ENCODE measurements at places on chromosomes 2 and 18.
A peak's percentile ranks its signal among the peaks of the same experiment; 100 is the strongest.

GRCh38 chr2:109285244-109285651, 156.2 kb downstream of the SH3RF3 start:
- H3K36me3 ChIP-seq, result no peaks in the 10 kb centered on the region
- no peak overlapping the region for H3K27ac ChIP-seq
- no peak overlapping the region for H3K4me3 ChIP-seq
- no peak for DNase-seq
- H3K4me1 ChIP-seq, result no peaks in the 10 kb centered on the region

DNA sequence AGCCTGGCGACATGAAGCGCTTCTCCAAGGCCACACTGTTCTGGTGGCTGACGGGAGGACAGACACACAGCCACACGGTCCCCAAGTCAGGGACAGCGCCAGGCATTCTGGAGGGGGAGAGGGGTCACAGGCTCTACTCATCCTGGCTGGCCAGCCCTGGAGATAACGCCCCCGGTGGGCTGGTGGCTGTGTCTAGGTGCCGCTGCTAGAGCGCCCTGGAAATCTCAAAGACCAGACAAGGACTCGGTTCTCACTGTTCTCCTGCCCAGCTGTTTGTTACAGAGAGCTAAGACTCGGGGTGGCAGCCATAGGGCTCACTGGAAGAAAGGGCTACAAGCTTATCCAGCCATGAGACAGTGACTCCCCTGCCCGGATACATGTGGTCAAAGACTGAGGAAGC, 72.0 kb downstream of the KCNF1 start:
- H3K4me1 ChIP-seq, result no peaks in the 10 kb centered on the region
- H3K36me3 ChIP-seq, result no peaks in the 10 kb centered on the region
- DNase-seq, result no peak
- no peaks in the 10 kb centered on the region for H3K27me3 ChIP-seq

DNA sequence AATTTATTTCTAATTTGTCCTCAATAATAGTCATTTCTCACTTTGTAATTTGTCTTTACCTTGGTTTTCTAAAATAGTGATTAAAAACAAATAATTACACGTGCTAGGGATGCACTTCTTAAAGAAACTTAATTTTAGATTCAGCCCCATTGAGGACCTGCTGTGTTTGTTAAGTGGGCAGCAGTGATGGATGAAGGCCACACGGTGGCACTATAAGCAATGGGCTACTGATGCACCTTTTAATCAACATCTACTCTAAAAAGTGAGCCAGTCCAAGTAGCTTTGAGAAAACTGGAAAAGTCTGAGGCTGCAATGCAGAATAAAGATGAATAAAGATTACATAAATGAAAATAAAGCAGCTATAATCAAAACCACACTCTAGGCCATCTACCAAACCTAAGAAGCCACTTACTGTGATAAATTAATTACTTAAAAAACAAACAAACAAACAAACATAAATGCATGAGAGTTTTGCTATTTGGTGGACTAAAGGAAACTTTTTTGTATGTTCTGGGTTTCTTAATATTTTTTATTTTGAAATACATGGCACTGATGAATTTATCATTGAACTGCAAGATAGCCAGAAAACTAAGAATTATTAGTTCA, 89.3 kb downstream of the PDE11A start:
- no peak overlapping the region for H3K4me3 ChIP-seq
- H3K27ac ChIP-seq, result no peak overlapping the region
- H3K27me3 ChIP-seq, result peaks cover 3% of the 10 kb centered on the region
- DNase-seq, result peak; percentile 43
- no peaks in the 10 kb centered on the region for H3K36me3 ChIP-seq
- H3K4me1 ChIP-seq, result no peaks in the 10 kb centered on the region

GRCh38 chr2:170411660-170412059, 233.7 kb downstream of the MYO3B start:
- no peak for DNase-seq
- peaks cover 5% of the 10 kb centered on the region for H3K4me1 ChIP-seq
- no peaks in the 10 kb centered on the region for H3K36me3 ChIP-seq
- no peak overlapping the region for H3K27ac ChIP-seq
- peaks cover 9% of the 10 kb centered on the region for H3K27me3 ChIP-seq

DNA sequence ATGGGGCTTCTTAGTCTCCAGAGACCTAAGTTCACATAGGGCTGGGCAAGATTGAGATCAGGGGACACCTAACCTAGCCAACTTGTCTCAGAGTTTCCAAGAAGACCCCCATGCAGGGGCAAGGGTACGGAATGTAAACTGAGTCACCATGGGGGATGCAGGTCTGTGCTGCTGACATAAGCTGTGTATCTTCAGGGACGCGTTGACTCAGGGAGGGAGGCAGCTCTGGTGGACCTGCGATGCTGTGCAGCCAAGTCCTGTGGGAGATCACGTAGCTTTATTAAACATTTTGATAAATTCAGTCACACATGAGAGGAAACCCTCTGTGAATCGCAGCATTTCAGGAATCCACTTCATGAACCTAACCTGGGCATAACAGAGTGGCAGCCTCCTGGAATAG, 216.0 kb downstream of the ANKRD30B start:
- no peaks in the 10 kb centered on the region for H3K36me3 ChIP-seq
- no peak for DNase-seq
- H3K27ac ChIP-seq, result no peak overlapping the region
- H3K4me1 ChIP-seq, result no peaks in the 10 kb centered on the region
- peaks cover 2% of the 10 kb centered on the region for H3K27me3 ChIP-seq
- no peak overlapping the region for H3K4me3 ChIP-seq

DNA sequence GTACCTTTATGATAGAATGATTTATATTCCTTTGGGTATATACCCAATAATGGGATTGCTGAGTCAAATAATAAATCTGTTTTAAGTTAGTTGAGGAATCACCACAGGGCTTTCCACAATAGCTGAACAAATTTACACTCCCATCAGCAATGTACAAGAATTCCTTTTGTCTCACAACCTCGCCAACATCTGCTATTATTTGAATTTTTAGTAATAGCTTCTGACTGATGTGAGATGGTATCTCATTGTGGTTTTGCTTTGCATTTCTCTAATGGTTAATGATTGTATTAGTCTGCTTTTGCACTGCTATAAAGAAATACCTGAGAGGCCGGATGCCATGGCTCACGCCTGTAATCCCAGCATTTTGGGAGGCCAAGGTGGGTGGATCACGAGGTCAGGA, 1387.6 kb upstream of the ACVR2A start:
- H3K4me1 ChIP-seq, result no peaks in the 10 kb centered on the region
- H3K4me3 ChIP-seq, result no peak overlapping the region

DNA sequence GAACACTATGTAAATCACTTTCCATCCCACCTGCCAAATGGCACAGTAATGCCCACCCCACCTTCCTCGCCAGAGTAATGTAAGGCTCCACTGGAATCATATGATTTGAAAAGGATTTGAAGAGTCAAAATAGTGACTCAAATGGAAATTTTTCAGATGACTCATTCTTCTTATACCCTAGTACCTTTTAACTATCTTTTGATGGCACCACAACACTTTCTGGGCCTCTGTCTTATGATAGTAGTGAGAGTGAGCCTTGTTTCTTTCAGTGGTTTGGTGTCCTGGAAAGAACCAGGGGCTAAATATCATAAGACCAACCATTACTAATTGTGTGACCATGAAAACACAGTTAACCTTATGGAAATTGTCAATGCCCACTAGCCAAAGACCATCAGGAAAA, 235.4 kb upstream of the SLC14A2 start:
- H3K4me3 ChIP-seq, result no peak overlapping the region
- DNase-seq, result peak; percentile 6
- H3K4me1 ChIP-seq, result peaks cover 3% of the 10 kb centered on the region

GRCh38 chr2:18993756-18994338, 364.6 kb downstream of the OSR1 start:
- DNase-seq, result no peak
- no peaks in the 10 kb centered on the region for H3K36me3 ChIP-seq
- no peaks in the 10 kb centered on the region for H3K27me3 ChIP-seq
- H3K4me3 ChIP-seq, result no peak overlapping the region

DNA sequence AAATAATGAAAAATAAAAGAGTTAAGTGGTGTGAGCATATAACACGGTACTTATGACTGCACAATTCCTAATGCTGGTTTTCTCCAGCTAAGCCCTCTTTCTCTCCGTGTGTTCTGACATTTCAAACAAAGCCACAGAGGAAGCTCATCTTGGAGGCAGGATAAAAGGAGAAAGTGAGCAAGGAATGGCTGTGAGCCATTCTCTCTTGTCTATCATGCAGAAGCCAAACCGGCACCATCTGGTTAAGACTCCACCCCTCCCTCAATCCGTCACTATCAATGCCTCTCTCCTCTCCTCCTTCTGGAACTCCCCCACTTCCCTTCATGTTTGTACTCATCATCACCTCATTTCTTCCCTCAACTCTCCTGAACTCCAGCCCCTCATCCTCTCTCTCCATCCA, 210.4 kb downstream of the TMEM163 start:
- DNase-seq, result no peak
- peaks cover 2% of the 10 kb centered on the region for H3K27me3 ChIP-seq
- no peak overlapping the region for H3K4me3 ChIP-seq

DNA sequence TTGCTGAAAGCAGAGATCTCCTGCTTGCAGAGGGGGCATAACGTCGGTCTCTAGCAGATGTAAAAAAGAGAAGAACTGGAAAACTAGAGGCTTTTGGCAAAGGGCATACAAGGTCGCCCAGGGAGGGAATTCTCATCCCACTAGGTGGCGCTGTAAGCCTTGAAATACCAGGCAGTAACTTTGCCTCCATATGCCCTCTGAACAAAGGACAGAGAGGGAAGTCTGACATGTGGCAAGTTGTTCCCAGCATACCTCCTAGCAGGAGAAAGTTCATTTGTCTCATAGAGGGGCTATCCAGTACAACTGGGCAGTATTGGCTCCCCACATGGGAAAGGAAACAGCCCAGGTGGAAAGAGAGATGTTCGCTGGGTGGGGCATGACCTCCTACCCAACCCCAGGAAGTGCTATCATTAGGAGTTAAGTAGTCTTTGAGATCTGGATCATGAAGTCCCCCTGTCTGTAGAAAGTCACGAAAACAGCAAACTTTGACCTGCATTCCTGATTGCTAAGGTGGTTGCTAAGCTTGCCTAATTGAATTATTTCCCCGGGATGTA, 39.9 kb downstream of the STK17B start:
- peak overlapping the region; percentile 65 for H3K27ac ChIP-seq
- H3K4me3 ChIP-seq, result no peak overlapping the region
- no peaks in the 10 kb centered on the region for H3K27me3 ChIP-seq
- DNase-seq, result peak; percentile 83
- H3K36me3 ChIP-seq, result peaks cover 69% of the 10 kb centered on the region

- peaks cover 14% of the 10 kb centered on the region for H3K36me3 ChIP-seq
- peak; percentile 68 for DNase-seq
- H3K4me1 ChIP-seq, result peaks cover 30% of the 10 kb centered on the region
- H3K27me3 ChIP-seq, result no peaks in the 10 kb centered on the region
- peak overlapping the region; percentile 96 for H3K27ac ChIP-seq
- H3K4me3 ChIP-seq, result peak overlapping the region; percentile 45
Measured at GRCh38 chr2:121722479-121722878, 14.2 kb downstream of the NIFK start.

GRCh38 chr2:234917211-234917975, 34.4 kb upstream of the SH3BP4 start:
- no peaks in the 10 kb centered on the region for H3K4me1 ChIP-seq
- no peaks in the 10 kb centered on the region for H3K36me3 ChIP-seq
- no peak overlapping the region for H3K27ac ChIP-seq

DNA sequence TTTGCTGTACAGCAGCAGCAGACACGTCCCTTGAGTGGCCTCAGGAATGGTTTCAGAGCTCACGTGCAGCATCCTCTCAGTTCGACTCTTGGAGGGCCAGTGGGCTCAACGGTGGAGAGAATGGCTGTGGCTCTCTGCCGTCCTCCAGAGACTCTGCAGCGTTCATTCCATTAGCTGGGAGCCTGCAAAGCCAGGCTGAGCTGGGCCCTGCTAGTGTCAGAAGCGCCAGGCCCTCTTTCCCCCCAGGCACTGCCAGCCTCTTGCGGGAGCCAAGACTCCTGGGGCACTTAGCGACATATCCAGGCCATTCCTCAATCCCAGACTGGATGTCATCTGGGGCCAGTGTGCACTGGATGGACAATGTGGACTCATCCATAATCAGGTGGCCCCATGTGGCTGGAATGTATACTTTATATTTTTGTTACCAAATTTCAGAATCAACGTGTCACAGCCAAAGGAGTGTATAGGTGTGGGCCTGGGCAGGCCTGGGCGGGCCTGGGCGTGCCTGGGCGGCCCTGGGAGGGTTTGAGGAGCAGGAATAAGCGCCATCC, 125.1 kb upstream of the EPAS1 start:
- H3K4me1 ChIP-seq, result no peaks in the 10 kb centered on the region
- H3K27ac ChIP-seq, result no peak overlapping the region
- DNase-seq, result no peak
- no peaks in the 10 kb centered on the region for H3K27me3 ChIP-seq

GRCh38 chr2:200748779-200749178, 62.9 kb upstream of the BZW1 start:
- no peaks in the 10 kb centered on the region for H3K36me3 ChIP-seq
- no peak overlapping the region for H3K4me3 ChIP-seq
- no peak overlapping the region for H3K27ac ChIP-seq
- peaks cover 5% of the 10 kb centered on the region for H3K27me3 ChIP-seq

DNA sequence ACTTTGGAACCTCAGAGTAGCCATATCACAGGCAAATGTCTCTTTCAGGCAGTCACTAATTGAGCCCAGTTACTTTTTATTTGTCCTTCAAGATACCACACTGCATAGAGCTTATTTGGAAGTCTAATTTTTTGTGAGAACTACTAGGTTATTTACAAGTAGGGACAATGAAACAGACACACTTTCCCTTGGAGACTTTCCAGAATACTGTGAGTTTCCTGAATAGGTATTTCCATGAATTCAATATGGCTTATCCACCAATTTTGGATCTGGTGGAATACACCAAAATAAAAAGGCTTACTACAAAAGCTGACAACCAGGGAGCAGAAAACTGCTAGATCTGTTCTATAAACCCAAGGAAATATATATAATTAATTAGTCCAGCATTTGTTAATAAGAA, 83.3 kb downstream of the NRXN1 start:
- H3K27ac ChIP-seq, result no peak overlapping the region
- DNase-seq, result no peak
- no peaks in the 10 kb centered on the region for H3K4me1 ChIP-seq
- H3K27me3 ChIP-seq, result no peaks in the 10 kb centered on the region
- no peaks in the 10 kb centered on the region for H3K36me3 ChIP-seq
- no peak overlapping the region for H3K4me3 ChIP-seq

- H3K36me3 ChIP-seq, result no peaks in the 10 kb centered on the region
- DNase-seq, result no peak
- no peaks in the 10 kb centered on the region for H3K27me3 ChIP-seq
- H3K4me1 ChIP-seq, result no peaks in the 10 kb centered on the region
- H3K4me3 ChIP-seq, result no peak overlapping the region
- no peak overlapping the region for H3K27ac ChIP-seq
Measured at GRCh38 chr2:165470361-165470760, 863 bp downstream of the CSRNP3 start.

- no peak overlapping the region for H3K27ac ChIP-seq
- no peaks in the 10 kb centered on the region for H3K4me1 ChIP-seq
- no peaks in the 10 kb centered on the region for H3K36me3 ChIP-seq
- no peak for DNase-seq
Measured at GRCh38 chr2:16323551-16324543, 341.8 kb downstream of the CYRIA start.

GRCh38 chr2:80393991-80394390, 89.4 kb upstream of the LRRTM1 start:
- H3K4me1 ChIP-seq, result no peaks in the 10 kb centered on the region
- no peak overlapping the region for H3K27ac ChIP-seq
- H3K27me3 ChIP-seq, result no peaks in the 10 kb centered on the region
- no peak overlapping the region for H3K4me3 ChIP-seq
- no peaks in the 10 kb centered on the region for H3K36me3 ChIP-seq

- no peak overlapping the region for H3K4me3 ChIP-seq
- H3K27ac ChIP-seq, result no peak overlapping the region
- DNase-seq, result no peak
- no peaks in the 10 kb centered on the region for H3K36me3 ChIP-seq
Measured at GRCh38 chr2:15844211-15844801, 96.0 kb upstream of the MYCN start.

All from activated CD4-positive, alpha-beta T cell treated with anti-CD3 and anti-CD28 coated beads for 36 hours (primary cell).